ENCODE measurements at places on chromosomes 6 and 20.

- no peak for DNase-seq
Observed at GRCh38 chr6:156347656-156348055, 429.5 kb upstream of the ARID1B start.

DNA sequence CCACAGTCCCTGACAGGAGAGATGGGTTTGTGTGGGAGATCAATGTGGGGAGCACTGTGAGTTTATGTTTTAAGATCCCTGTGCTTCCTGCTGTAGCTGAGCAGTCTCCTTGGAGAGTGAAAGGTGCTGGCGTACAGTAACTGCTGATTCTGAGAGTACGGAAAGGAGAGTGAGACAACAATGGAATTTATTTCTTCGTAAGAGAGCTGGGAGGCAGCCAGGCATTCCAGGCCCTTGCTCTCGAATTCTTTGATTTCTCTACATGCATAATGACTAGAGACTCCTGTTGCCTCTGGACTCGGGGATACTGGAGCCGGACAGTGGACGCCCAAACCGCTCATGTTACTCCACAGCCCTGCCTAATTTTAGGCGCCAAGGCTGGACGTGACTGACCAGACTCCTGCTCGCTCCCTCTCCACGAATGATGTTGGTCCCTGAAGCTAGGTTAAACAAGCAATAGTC lies 131.0 kb upstream of the PHACTR1 start:
- DNase-seq = no peak

- DNase-seq = no peak
Observed at GRCh38 chr6:111603040-111603439, 2.6 kb downstream of the TRAF3IP2 start.

DNA sequence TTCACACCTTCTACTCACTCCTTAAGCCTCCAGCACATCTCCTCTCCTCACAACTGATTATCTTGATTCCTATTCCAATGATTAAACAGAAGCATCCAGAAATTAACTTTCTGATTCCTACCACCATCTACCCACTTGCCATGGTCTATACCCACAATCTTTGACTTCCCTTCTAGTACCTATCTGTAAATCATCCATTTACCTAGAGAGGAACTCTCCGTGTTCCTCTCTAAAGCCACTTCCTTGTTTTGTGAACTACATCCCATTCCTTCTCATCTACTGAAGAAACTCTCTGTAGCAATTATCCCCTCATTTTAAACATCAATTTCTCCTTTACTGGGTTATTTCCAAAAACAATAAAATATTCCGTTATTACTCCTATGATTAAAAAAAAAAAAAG lies 167.3 kb downstream of the ARHGAP18 start:
- no peak for DNase-seq

GRCh38 chr20:51404297-51405060 lies 138.0 kb downstream of the NFATC2 start:
- peak; percentile 86 for DNase-seq

DNA sequence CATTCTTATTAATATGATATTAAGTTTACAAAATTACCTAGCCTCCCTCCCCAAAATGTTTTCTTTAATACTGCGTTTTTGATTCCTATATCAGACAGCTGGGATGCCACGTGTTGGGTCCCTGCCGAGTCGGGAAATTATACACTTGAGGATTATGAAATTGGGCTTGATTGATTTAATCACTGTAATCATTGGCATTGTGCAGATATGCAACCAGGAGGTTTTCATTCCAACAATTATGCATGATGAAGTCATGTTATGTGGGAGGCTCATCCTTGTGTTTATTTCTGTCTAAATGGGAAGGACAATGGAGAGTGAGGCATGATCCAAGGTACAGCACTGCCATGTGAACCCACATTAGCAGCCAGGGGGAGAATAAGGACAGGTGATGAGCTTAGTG lies 30.6 kb upstream of the RIPOR2 start:
- DNase-seq = no peak

GRCh38 chr20:24653306-24653705 lies 183.9 kb downstream of the SYNDIG1 start:
- no peak for DNase-seq

DNA sequence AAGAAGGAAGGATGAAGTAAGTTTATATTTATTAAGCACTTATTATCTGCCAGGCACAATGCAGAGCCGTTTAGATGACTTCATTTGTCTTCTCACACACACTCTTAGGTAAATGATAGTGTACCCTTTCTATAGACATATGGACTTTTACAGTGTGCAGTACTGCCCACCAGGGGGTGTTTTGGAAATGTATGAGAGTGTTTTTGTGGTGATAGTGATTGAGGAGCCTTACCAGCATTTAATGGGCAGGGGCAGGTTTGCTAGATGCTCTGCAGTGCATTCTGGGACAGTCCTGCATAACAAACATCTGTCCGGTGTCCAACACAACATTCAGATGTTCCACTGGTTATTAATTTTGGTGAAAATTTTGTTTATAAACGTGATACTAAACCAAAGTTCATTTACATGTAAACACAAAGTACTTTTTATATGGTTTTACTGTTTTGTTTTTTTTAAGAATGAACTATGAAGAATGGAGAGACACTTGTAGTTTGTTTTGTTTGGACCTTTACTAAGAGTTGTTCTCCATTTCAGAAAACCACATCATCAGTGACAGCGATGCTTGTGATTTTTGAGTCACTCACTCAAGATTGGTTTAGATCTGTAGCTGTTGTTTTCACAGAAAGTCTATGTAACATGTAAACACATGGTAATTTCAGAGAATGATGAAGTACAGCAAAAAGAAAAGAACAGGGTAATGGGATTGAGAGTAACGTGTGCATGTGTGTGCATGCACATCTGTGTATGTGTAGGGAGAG lies 19.9 kb downstream of the KCNS1 start:
- DNase-seq = no peak
